ENCODE measurements at places on chromosomes 5 and 9.

DNA sequence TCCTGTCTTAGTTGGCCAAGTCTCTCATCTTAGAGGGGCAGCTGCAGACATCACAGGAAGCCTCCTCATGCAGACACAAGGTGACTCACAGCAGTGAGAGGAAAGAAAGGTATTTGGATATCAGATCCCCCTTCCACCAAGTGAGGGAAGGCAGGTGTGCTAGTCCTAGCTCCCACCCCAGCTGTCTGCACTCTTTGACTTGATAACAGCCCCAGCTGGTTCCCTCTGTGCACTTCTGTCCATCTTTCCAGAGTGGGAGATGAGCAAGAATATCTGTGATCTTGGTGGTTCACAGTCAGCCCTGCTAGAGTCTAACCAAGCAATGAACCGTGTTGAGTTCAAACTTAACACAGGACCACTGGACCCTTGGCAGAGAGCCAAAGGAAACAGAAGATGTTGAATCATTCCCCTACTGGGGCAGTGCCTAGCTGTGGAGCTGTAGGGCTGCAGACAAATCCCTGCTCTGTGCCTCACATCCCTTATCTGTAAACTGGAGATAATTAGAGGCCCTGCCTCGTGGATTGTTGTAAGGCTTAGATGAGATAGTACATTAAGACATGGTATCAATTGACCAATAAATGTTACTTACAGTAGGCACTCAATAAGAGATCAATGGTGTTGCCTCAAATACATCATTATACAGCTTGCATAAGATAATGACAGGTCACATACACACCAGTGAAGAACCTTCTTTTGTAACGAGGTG lies 39.1 kb downstream of the SH3RF2 start:
- DNase-seq = no peak

- DNase-seq = peak; percentile 42
Measured at GRCh38 chr5:32329395-32329834, 16.7 kb upstream of the MTMR12 start.

GRCh38 chr5:69138766-69139165 lies 28.2 kb upstream of the CCNB1 start:
- no peak for DNase-seq

GRCh38 chr5:112258571-112258970 lies 160.5 kb downstream of the EPB41L4A start:
- no peak for DNase-seq

DNA sequence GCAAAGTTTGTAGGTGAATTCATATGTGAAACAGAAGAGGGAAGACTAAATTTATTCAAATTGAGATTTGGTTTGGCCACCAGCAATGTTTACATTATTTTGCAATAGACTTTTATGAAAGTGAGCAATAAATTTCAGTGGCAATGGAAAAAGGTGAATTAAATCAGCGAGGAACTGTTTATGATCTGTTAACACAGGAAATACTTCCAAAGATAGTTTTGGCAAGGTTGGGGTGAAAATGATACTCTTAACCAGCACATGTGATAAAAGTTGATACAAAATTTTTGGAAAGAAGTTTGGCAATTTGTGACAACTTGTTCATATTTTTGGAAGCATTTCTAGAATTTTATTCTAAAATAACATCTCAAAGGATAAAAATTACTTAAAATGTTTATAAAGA lies 119.8 kb downstream of the ARHGEF28 start:
- DNase-seq = no peak

DNA sequence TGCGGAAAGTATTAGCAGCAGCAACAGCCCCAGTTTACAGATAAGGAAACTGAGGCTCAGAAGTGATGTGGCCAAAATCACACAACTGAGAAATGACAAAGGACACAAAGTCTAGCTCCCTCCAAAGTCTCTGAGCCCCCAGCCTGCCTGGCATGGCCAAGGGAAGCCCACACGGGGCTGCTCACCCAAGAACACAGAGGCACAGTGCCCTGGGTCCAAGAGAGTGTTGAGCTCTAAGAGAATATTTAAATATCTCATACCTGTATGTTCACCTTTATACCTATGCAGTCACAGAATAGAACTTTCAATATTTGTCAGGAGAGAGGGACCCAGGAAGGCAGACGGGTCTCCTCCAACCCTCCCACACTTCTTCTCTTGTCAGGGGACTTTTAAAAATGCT lies 16.6 kb downstream of the VAV2 start:
- no peak for DNase-seq
